ENCODE measurements at places on chromosomes 4 and X.

- DNase-seq: no peak
Observed at GRCh38 chrX:112083624-112084326, 1.2 kb upstream of the TRPC5 start.

DNA sequence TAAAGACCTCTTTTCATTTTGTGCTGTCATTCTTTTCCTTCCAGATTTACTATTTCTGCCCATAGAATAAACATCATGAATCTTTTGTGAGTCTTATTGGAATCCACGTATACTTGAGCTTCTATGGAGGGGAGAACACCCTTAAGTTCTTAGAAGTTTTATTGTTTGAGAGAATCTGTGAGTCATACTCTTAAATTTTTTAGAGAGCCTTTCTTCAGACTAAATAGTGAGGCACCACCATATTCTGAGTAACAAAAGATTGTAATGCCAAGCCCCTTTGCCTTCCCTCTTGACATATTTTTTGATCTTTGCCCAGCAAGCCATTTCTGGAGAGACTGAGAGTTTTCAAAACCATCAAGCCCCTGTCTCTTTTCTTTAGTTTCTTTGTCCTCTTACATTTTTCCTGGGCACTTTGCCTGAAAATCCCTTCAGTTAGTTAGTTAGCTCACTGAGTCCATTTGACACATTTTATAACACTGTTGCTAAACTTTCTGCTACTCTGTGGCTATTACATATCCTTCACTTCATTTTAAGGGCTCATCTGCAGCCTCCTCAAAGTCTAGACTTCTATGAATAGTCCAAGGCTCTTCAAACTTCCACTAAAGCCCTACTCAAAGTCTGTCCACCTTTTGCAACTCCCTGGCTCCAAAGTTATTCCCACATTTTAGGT, 65.3 kb upstream of the NDUFC1 start:
- peak; percentile 42 for DNase-seq

DNA sequence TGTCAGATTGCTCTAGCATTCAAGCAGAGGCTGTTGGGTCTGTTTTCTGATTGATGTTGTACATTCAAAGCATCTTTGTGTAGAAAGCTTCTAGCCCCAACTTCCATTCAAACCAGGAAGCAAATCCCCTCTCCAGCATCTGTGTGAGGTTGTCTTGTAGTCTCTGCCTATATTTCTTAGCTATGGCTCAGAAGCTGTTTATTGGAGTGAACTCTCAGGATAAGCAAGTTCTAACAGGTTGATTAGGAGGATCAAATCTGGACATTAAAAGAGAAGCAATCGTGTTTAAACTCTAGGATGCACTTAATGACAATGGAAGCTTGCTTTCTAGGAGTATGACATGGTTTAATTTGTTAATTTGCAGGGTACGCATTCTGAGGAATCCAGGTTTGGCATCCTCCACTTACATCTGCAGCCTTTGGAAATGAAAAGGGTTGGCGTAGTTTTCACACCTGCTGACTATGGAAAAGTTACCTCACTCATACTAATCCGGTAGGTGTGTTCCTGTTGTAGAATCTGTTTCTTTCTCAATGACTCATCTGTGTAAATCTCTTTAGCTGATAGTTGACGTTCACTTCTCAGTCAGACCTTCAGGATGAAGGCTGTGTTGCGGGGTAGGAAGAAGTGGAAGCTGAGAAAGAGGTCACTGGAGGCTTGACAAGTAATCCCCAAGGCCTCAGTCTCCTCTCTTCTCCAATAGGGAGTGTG, 88.0 kb upstream of the TLR2 start:
- DNase-seq: no peak

GRCh38 chr4:183057255-183057654, 41.8 kb upstream of the WWC2 start:
- DNase-seq: no peak

GRCh38 chr4:17915439-17915838, 104.7 kb downstream of the NCAPG start:
- no peak for DNase-seq
